ENCODE measurements at places on chromosomes 7 and 10. TPM values are rescaled to one million over a fixed set of nuclear protein-coding genes. Genes with fewer than 3 reads are reported as not detected.

The DKK1 gene
- 7.3 TPM for total RNA-seq

The MEPCE gene
- total RNA-seq = 22.5 TPM

The SPACDR gene
- 0.39 TPM for total RNA-seq

The MAGI2 gene
- 1.4 TPM for total RNA-seq

The SPDYE16 gene
- total RNA-seq = not detected

The OR2A2 gene
- not detected for total RNA-seq

The EPO gene
- total RNA-seq = not detected

The WASL gene
- total RNA-seq = 25.8 TPM

The OR2A42 gene
- total RNA-seq = not detected

The LIPF gene
- total RNA-seq = not detected

The NEUROD6 gene
- not detected for total RNA-seq

The TAS2R38 gene
- total RNA-seq = not detected

The TSPAN15 gene
- 23.1 TPM for total RNA-seq

The MYPN gene
- 1.8 TPM for total RNA-seq

The NRP1 gene
- total RNA-seq = 308 TPM

The SOSTDC1 gene
- 0.10 TPM for total RNA-seq

The PON1 gene
- total RNA-seq = not detected

The ANKRD2 gene
- total RNA-seq = not detected

The ATP6V0A4 gene
- total RNA-seq = not detected

The HTRA1 gene
- 182 TPM for total RNA-seq

The ITPRID1 gene
- total RNA-seq = not detected

The GIMAP1 gene
- not detected for total RNA-seq

The HYAL4 gene
- not detected for total RNA-seq

The LAMB4 gene
- 0.10 TPM for total RNA-seq

The ARL3 gene
- 11.1 TPM for total RNA-seq

The ABCC2 gene
- total RNA-seq = 13.2 TPM

The COL26A1 gene
- total RNA-seq = 0.29 TPM

The GCK gene
- 2.4 TPM for total RNA-seq

The PGAM2 gene
- 0.78 TPM for total RNA-seq

The LRRC17 gene
- 54.3 TPM for total RNA-seq

The FKBP6 gene
- total RNA-seq = not detected

The STK31 gene
- not detected for total RNA-seq

The SORBS1 gene
- 2.1 TPM for total RNA-seq

The PHF14 gene
- total RNA-seq = 35.1 TPM

Measured in RPMI7951 (cell line).